ENCODE measurements at places on chromosomes 6 and 20.

DNA sequence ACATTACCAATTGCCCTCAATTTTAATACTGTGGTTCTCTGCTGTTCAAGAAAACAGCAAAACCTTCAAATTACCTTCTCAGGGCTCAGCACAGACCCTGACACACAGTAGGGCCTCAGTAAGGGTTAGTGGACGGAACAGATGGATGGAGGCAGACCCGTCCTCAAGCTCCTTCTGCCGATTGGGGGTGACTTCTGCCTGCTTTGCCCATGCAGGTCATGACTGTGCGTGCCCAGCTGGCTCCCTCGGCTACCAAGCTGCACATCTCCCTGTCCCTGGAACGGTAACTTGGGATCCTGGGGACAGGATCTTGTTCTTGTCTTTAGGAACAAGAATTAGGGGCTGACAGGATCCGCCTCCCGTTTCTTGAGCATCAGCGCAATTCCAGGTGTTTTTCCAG is 9.8 kb upstream of the BPIFB4 start:
- no peak for DNase-seq

DNA sequence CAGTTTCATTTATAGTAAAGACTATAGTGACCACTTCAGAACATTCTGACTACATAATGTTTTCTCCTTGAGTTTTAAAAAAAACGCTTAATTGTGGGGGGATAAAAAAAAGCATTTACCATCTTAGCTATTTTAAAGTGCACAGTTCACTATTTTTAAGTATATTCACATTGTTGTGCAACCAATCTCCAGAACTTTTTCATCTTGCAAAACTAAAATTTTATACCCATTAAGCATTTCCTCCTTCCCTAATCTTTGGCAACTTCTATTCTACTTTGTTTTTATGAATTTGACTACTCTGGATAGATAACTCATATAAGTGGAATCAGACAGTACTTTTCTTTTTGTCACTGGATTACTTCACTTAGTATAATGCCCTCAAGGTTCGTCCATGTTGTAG is 62.3 kb downstream of the FKBP5 start:
- DNase-seq: no peak

DNA sequence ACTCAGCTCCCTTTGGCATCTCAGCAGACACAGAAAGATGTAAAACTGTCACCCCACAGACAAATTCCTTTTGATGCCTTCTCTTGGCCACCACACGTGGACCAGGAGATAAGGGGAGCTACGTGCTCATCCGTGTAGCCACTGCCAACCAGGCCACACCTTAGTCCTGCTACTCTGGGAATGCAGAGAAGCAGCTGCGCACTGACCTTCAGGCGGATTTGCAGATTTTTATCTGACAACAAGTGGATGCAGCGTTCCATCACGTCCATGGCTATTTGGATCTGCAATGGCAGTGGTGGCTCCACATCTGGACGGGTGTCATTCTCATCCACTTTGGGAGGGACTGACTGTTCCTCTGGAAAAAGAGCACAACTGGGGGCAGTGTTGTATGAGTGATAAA is 30.8 kb downstream of the TTI1 start:
- no peak for DNase-seq

- DNase-seq: no peak
Observed at GRCh38 chr6:6368040-6368683, 47.7 kb upstream of the F13A1 start.

GRCh38 chr6:18142591-18142861 is 12.4 kb downstream of the TPMT start:
- DNase-seq: no peak

- DNase-seq: no peak
Observed at GRCh38 chr20:40913224-40914185, 115.1 kb upstream of the TOP1 start.

- no peak for DNase-seq
Observed at GRCh38 chr6:122736163-122736562, 43.4 kb upstream of the FABP7 start.

GRCh38 chr6:16375843-16376242 is 137.5 kb downstream of the GMPR start:
- DNase-seq: no peak

DNA sequence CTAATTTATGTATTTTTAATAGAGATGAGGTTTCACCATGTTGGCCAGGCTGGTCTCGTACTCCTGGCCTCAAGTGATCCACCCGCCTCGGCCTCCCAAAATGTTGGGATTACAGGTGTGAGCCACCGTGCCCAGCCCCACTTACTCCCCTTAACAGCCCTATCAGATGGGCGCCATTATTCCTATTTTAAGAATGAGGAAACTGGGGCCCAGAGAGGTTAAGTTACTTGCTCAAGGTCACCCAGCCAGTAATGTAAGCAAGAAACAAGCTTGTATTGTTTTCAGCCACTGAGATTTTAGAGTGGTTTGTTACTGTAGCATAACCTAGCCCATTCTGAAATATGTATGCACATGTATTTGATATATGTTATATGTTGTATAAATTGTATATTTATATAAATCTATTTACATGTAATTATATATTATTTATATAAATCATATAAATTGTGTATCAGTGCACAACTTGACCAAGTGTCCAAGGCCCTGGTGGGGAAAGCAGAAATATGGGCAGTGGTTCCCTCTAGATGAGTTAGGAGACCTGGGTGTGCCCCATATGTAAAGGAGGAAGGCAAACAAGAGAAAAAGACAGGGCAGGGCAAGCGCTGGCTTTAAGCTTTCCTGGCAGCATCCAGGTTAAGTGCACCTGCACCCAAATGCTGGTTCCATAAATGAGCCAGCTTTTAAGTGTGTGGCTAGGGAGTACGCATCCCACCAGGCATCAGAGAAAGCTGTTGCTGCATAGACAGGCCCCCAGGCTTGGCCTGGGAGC is 1.2 kb upstream of the GUCA1A start:
- no peak for DNase-seq

GRCh38 chr20:34110745-34111641 is 1.1 kb downstream of the EIF2S2 start:
- DNase-seq: peak; percentile 36

- no peak for DNase-seq
Observed at GRCh38 chr6:24391756-24392405, 10.9 kb upstream of the MRS2 start.

GRCh38 chr6:129490521-129491255 is 219.3 kb downstream of the ARHGAP18 start:
- peak; percentile 89 for DNase-seq

DNA sequence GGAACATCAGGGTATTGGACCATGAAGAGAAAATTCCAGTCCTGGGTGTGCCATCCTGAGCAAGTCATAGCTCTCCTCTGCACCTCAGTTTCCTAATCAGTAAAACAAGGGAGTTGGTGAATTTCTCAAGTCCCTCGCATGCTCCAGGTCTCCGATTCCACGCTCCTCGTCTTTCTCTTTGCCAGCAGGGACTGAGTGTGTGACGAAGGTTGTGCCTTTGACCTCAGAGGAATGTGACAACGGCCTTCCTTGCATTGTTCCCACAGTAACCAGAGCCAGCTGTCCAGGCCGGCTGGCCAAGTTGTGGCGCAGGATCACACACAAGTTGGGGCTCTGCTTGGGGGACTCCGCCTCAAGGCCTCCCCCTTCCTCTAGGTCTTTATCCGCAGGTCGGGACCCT is 217.3 kb downstream of the ATXN1 start:
- DNase-seq: no peak

GRCh38 chr20:10919396-10920140 is 245.8 kb upstream of the JAG1 start:
- DNase-seq: no peak

GRCh38 chr20:4068708-4069107 is 53.4 kb upstream of the RNF24 start:
- DNase-seq: no peak

DNA sequence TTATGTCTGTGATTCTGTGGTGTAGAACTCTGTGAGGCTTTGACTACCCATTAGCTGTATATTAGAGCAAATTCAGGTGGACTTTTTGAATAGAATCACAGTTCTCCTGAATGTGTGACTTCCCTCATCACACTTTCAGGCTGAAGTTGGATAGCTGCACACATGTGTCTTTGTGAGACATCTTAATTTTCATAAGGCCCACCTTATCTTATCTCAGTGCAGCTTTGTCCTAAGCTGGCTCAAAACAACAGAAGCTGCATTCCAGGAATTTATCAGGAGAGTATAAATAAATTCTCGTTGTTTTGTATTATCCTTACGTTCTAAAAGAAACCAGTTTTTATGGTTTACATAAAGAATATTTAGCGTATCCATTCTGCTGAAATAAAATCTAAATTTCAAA is 26.2 kb upstream of the SLC35D3 start:
- DNase-seq: no peak

DNA sequence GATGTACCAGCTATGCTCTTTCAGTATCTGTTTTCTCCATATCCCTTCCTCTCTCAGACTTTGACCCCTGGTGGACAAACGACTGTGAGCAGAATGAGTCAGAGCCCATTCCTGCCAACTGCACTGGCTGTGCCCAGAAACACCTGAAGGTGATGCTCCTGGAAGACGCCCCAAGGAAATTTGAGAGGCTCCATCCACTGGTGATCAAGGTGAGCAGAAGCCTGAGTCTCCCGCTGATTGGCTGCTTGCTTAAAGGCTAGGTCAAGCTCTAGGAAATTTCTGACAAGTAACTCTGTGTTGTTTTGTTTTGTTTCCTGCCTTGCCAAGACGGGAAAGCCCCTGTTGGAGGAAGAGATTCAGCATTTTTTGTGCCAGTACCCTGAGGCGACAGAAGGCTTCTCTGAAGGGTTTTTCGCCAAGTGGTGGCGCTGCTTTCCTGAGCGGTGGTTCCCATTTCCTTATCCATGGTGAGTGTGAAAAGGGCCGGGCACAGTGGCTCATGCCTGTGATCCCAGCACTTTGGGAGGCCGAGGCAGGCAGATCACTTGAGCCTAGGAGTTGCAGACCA is 28.6 kb downstream of the C6orf89 start:
- DNase-seq: peak; percentile 54

DNA sequence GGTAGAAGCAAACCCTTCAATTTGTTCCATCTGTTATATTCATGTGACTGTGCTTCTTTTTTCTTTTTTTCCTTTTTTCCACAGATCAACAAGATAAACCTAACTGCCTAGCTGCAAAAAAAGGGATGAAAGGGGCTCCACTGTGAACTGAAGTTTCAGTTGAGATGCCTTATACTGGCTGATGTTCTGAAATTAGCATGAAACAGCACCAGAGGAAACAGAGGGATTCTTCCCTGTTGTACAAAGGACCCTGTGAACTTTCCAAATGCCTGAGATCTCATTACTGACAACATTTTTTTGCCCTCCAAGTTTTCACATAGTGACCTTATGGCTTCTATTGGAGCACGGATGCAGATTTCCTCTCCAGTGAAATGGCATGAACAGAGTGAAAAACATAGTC is 302.7 kb upstream of the TFAP2D start:
- no peak for DNase-seq

DNA sequence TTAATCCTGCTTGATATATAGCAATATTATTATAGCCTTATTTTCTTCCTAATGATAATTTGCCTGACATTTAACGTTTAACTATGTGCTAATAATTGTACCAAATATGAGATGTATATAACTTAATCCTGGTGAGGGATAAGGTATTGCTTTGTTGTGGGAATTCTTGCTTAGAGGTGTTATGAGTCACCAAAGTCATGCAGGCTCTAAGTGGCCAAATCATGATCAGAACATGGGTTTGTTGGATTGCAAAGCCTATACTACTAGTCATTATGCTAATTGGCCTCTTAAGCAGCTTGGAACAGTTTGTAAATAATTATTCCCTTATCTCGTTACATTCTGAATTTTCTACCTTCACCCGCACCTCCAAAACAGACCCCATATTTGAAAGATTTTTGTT is 21.9 kb upstream of the C6orf141 start:
- no peak for DNase-seq

GRCh38 chr6:39029156-39030011 is 19.2 kb upstream of the GLP1R start:
- peak; percentile 13 for DNase-seq

DNA sequence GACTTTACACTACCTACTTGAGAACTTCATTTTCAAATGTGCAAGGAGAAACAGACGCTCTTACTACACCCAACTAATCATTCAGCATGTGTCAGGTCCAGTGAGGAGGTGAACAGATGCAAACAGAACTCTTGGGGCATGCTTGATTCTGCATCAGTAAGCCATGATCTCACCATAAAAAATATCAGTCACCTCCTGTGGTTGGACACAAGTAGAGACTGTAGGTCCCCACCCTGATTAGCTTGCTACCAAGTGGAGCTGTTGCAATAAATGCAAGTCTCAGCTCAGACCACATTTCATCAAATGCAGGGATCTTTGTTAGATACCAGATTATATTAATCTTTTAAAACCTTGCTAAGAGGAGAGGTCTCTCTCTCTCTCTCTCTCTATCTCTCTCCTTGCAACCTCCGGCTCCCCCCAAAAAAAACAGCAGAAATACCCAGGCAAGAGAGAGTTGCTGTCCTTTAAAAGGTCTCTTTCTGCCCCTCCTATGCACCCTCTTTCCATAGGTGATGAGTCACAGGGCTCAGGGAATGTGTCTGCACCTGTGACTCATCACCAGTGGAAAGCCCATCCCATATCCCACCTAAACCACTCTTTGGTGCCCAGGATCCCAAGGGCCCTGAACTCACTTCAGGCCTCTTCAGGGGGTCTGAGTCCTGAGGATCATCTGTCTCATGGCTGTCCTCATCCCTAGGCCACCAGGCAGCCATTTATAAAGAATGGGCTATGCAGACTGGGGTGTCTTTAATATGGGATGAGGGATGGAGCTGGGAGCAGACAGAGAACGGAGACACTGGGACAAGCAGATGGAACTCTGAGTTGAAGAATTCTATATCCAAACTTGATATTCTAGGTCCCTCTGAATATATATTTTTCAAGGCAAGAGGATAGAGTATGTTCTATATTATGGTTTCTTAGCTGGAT is 154.5 kb downstream of the QRSL1 start:
- DNase-seq: no peak

DNA sequence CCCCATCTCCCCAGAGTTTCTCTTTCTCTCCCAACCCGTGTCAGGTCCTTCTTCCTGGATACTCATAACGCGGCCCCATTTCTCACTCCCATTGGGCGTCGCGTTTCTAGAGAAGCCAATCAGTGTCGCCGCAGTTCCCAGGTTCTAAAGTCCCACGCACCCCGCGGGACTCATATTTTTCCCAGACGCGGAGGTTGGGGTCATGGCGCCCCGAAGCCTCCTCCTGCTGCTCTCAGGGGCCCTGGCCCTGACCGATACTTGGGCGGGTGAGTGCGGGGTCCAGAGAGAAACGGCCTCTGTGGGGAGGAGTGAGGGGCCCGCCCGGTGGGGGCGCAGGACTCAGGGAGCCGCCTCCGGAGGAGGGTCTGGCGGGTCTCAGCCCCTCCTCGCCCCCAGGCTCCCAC is at the start of gene HLA-F:
Gene HLA-F (plus strand): TSS at position 173 of the 404 bp plus-strand sequence. CDS start 30 bp downstream, at position 203.
- DNase-seq: peak; percentile 97

DNA sequence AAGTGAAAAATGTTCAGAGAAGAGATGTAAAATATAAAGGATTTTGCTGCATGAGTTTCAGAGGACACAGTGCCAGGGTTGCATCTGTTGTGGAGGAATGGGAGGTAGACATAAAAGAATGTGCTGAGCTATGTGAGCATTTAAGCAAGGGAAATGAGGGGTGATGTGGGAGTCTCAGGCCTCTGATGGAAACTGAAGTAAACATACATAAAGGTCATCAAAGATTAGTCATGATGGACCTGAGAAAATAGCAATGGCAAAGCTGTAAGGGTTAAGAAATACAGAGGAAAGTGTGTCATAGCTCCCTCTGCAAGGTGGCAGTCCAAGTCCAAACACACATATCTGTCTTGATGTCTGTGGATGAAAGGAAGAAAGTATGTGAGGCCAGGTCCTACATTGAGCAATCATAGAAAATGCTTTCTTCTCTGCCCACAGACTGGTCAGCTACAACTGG is 306.6 kb upstream of the ECI2 start:
- DNase-seq: no peak

GRCh38 chr6:137490961-137491360 is 3.2 kb downstream of the OLIG3 start:
- no peak for DNase-seq

Measured in CD4-positive, alpha-beta T cell treated with Interleukin-21 for 1 hour (primary cell).